Osteoblast (primary cell): ENCODE measurements at places on chromosomes 1 and 21. TPM values are rescaled to one million over a fixed set of nuclear protein-coding genes. Genes with fewer than 3 reads are reported as not detected.

- DNase-seq = peak; percentile 55
These were observed 7.1 kb upstream of the MATN1 start for GRCh38 chr1:30730346-30731108.

DNA sequence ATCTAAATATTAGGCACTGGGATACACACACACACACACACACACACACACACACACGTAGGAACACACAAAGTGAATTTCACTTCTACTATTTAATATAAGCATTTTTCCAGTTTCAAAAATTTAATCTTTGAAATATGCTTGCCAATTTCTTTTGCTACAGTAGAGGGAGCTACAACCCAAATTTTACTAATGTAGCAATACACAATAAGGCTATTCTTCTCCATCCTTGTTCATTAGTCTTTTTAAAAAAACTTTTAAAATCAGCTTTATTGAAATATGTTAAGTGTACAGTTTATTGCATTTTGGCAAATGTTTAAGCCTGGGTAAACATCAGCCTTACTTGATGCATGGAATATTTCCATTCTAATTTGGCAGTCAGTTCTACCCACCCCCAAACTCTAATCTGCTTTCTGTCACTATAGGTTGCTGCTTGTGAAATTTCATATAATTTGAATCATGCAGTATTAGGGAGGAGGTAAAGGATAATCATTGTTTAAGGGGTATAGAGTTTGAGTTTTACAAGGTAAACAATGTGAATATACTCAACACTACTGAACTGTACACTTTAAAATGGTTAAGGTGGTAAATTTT lies 93.0 kb upstream of the TENT5C start:
- peak; percentile 19 for DNase-seq

Gene PLA2G2D
- total RNA-seq = not detected in 2 replicates

Gene DYNLT5
- total RNA-seq = 1.2 and 1.4 TPM in 2 replicates
